ENCODE measurements at places on chromosomes 16 and 17.

- DNase-seq: no peak
Measured at GRCh38 chr17:1868090-1868489, 38.3 kb downstream of the RPA1 start.

DNA sequence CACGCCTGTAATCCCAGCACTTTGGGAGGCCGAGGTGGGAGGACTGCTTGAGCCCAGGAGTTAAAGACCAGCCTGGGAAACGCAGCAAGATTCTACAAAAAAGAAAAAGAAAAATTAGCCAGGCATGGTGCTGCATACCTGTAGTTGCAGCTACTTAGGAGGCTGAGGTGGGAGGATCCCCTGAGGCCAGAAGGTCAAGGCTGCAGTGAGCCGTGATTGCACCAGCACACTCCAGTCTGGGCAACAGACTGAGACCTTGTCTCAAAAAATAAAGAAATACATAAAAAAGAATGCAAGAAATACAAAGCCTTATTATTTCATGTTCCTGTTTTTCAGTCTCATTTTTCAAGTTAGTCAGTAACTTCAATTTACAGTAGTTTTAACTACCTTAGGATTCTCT is 5.9 kb upstream of the CNOT1 start:
- DNase-seq: no peak

DNA sequence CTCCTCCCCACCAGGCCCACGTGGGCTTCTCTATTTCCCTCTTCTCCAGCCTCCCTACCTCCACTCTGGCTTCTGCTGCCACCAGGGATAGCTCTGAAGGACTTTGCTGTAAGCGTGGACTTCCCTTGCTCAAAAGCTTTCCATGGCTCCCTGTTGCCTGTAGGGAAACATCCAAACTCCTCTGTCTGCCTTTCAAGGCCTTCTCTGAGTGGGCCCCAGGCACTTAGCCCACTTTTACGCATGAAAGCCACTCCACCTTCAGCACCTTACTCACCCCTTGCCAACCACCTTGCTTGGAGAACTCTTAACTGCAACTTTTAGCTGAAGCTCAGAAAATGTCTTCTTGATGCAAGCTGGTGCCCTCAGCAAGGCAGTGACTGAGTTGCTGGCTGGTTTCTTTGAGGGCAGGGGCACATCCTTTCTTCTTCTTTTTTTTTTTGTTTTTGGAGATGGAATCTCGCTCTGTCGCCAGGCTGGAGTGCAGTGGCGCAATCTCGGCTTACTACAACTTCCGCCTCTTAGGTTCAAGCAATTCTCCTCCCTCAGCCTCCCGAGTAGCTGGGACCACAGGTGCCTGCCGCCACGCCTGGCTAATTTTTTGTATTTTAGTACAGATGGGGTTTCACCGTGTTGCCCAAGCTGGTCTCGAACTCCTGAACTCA is 52.0 kb upstream of the DLX4 start:
- DNase-seq: no peak

- DNase-seq: no peak
Measured at GRCh38 chr17:74810699-74811485, 34.7 kb upstream of the NAT9 start.

- DNase-seq: no peak
Measured at GRCh38 chr17:33204156-33204555, 88.9 kb downstream of the ASIC2 start.

- no peak for DNase-seq
Measured at GRCh38 chr17:6453279-6454024, 9.2 kb downstream of the PIMREG start.

GRCh38 chr17:72903522-72903921 is 189.0 kb downstream of the SLC39A11 start:
- DNase-seq: no peak

DNA sequence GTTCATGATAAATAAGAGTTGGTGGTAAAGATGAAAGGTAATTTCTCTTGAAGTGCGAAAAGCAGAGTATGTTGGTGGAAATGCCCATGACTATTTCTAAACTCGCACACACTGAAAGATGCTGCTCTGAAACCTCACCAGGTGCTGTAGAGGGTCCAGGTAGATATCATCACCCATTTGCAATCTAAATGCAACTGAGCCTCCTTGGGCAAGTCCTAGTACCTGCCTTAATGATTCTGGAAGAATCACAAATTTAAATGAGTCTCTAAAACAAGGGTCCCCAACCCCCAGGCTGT is 5.9 kb upstream of the MMD start:
- DNase-seq: no peak
